ENCODE measurements at places on chromosomes 4 and X.

DNA sequence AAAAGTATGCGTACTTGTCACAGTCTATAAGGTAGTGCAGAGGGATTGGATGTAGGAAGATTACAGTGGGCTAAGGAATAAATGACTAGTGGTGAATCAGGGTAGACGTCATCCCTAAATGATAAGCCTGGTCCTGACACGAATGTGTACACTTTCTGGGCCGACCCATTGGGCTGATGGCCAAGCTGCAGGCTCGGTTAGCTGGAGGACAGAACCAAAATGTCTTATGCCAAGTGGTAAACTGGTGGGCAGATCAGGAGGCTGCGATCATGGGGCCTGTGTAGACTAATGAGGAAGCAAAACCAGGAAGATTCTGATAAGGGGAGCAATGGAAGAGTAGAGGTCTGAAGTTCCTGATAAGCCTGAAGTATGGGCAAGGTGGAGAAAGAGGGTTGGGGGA is 272.8 kb upstream of the GATB start:
- DNase-seq: no peak

- no peak for DNase-seq
Observed at GRCh38 chr4:71526637-71527406, 188.0 kb downstream of the SLC4A4 start.

DNA sequence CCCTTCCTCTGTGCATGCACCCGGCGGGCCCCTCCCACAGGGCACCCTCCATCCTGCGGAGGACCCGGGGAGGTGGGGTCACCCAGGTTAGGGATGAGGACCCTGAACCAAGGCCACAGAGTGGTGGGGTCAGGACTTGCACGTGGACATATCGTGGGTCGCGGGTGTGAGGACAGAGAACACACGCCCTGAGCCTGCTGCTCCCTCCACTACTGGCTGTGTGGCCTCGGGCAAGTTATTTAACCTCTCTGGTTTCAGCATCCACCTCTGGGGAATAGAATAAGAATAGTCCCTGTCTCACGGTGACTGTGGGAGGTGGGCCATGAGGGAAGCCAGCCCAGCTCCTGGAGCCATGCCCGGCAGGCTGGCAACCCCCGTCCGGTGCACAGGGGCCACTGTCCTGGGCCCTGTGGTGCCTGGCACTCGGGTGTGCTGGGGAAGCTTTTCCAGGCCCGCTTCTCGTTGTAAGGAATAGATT is 5.1 kb downstream of the PSAPL1 start:
- no peak for DNase-seq

GRCh38 chr4:5776510-5776909 is 65.5 kb downstream of the EVC start:
- DNase-seq: no peak

GRCh38 chr4:80614319-80614718 is 278.8 kb downstream of the CFAP299 start:
- no peak for DNase-seq

All from activated naive CD8-positive, alpha-beta T cell treated with anti-CD3 and anti-CD28 coated beads for 36 hours (primary cell).